Lung microvascular endothelial cell (primary cell): ENCODE measurements at places on chromosomes 16 and 17. TPM values are rescaled to one million over a fixed set of nuclear protein-coding genes. Genes with fewer than 3 reads are reported as not detected.
A peak's percentile ranks its signal among the peaks of the same experiment; 100 is the strongest.

DNA sequence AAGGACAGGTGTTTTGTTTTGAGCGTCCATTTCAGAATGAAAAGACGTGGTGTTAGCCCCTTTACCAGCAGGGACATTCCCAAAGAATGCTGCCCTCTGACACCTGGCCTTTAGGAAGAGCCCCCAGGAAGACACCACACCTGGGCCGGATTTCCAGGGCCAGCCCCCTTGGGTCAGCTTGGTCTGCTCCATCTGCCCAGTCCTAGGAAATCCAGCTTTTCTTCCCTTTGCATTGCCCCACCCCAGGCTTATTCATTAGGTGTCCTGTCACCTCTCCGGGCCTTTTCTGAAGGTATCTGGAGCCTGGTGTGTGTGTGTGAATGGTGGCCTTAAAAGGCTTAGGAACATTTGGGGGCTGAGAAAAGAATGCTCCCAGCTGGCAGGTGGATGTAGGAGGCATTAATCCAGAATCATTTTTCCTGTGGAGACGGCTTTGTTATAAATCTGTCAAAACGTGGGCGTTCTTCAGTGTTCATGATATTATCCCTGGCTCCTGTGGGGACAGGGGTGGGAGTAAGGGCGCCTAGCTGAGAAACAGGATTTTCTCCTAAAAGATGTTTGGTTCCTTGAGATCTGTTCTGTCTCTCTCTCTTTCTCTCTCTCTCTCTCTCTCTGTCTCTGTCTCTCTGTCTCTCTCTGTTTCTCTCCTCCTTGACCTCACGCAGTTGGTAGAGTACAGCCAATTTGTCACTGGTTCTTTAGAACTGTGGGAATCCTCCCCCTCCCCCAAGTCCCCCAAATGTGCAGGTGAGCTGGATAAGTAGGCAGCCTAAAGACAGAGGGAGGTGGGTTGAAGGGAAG, 84.0 kb downstream of the NTN1 start:
- DNase-seq, result no peak

- DNase-seq, result no peak
Observed at GRCh38 chr16:2235695-2236336, 428 bp upstream of the DNASE1L2 start.

DNA sequence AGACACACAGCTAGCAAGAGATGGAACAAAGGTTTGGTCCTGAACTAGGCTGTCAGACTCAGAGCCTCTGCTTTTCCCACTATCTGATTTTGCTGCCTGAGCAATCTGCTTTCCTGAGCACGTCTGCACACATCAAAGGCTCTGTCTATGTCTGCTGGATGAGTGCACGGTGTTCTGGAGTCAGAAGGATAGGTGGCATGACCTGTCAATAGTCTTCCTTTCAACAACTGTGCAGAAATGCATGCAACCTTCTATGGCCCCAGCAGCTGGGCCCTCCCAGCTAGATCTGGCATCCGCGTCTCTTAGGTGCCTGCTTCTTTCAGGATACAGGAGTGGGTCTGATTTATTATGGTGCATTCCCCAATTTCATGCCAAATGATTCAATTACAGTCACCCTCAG, 138.3 kb downstream of the UTP18 start:
- no peak for DNase-seq

BTBD17 gene
- total RNA-seq, result not detected in 2 replicates

VTN gene
- total RNA-seq, result under 0.01 TPM in 2 replicates

GRCh38 chr16:87133112-87133850, 183.9 kb downstream of the C16orf95 start:
- no peak for DNase-seq

GRCh38 chr16:70779361-70779760, 21.6 kb downstream of the VAC14 start:
- no peak for DNase-seq

- no peak for DNase-seq
Observed at GRCh38 chr17:50585346-50585745, 24.8 kb downstream of the CACNA1G start.

NLRC5 gene
- 7.3 and 14.2 TPM in 2 replicates for total RNA-seq

DNA sequence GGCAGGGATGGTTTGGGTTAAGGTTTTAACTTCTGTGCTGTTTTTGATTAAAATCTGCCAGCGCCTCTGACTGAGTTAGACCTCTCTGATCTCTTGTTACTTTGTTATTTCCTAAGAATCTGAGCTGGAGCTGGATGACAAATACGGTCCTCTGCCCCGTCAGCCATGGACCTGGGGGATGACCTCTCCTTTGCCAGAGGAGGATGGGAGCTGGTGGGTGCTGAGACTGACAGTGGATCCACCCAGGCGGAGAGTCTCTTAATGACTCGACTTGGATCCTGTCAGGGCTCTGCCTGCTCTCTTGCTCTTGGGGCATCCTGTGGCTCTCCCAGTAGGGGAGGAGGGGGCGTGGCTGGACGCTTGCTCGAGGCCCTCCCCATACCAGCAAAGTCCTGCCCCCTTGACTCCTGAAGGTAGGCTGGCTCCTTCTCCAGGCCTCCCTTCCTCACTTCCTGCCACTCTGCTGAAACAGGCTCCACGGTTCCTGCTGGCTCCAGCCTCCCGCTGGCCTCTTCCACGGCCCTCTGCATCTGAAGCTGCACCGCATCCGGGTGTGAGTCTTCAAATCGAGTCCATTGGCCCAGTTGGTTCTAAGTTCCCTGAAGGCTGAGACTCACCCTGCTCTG, 24.8 kb upstream of the MAP3K14 start:
- DNase-seq, result no peak

DNA sequence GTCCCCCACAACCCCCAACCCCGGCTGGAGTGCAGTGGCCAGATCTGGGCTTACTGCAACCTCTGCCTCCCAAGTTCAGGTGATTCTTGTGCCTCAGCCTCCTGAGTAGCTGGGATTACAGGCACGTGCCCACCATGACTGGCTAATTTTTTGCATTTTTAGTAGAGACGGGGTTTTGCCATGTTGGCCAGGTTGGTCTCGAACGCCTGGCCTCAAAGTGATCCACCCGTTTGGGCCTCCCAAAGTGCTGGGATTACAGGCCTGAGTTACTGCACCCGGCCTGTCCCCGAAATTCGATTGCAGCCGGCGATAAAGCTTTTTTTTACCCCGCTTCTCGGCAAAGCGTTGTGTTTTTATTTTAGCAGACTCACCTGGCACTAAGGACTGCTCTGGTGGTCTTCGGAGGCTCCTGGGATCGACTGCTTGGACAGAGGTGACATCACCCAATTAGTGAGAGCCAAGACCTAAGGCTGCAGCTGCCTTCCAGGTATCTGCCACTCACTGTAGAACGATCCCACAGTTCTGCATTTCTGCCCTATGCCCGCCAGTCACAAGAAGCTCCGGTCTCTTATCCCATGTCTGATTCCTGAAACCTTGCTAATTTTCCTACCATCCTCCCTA, 82.2 kb upstream of the ARL4D start:
- DNase-seq, result no peak

DNA sequence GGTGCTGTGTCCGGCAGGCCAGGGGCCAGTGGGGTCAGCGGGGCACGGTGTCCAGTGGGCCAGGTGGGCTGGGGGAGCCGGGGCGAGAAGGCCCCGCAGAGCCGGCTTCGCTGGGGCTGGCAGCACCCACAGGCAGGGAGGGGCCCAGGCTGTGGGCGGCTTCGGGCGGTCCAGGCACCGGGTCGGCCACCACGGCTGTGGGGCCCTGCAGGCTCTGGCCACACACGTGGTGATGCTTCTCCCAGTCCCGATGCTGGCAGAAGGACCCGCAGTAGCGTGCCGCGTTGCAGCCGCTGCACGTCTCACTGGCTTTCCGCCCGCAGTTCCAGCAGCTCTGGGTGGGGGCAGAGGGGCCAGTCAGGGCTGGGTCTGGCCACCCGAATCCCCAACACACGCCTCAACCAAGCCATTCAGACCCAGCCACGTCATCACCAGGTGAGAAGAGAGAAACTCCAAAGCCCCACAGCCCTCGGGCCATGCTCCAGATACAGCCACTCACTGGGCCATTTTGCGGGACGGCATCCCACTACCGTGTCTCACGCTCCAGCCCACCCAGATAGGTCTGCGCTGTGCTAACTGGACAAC, 10.6 kb upstream of the PABPN1L start:
- no peak for DNase-seq

DNA sequence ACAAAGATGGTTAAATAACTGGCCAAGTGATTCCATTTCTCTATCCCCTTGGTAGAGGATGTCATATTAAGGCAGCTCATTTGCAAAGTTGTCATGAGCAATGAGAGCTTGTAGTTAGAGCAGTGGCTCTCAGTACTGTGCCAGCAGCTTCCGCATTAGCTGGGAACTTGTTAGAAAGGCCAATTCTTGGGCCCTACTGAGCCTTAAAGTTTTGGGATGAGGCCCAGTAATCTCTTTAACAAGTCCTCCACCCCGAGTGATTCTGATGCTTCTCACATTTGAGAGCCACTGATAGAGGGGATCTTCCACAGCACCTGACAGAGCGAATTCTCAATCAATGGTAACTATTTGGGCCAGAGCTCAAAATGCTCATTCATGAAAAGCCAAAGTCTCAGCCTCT, 20.2 kb upstream of the CCL1 start:
- no peak for DNase-seq

PRR11 gene
- total RNA-seq, result 1.2 and 6.3 TPM in 2 replicates

GRCh38 chr17:63405741-63406261, 40.3 kb downstream of the CYB561 start:
- DNase-seq, result peak; percentile 74

DNA sequence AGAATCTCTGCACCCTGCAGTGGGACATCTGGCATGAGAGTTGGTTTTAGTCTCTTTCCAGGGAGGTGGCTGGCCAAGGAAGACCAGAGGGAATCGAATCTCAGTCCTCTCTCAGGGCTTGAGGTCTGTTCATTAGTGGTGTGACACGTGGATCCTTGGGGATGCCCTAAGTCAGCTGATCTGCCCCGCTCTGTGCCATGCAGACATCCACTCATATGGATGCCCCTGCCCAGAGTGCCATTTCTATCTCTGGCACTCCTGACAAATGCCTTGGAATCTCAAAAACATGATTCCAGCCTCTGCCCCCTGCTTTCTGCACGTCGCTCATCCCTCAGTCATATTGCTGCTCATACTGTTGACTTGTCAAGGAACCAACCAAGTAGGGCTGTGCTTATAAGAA, 38.8 kb downstream of the WSCD1 start:
- DNase-seq, result no peak

- DNase-seq, result peak; percentile 40
Observed at GRCh38 chr17:48002266-48002915, 31.5 kb downstream of the CDK5RAP3 start.

DNA sequence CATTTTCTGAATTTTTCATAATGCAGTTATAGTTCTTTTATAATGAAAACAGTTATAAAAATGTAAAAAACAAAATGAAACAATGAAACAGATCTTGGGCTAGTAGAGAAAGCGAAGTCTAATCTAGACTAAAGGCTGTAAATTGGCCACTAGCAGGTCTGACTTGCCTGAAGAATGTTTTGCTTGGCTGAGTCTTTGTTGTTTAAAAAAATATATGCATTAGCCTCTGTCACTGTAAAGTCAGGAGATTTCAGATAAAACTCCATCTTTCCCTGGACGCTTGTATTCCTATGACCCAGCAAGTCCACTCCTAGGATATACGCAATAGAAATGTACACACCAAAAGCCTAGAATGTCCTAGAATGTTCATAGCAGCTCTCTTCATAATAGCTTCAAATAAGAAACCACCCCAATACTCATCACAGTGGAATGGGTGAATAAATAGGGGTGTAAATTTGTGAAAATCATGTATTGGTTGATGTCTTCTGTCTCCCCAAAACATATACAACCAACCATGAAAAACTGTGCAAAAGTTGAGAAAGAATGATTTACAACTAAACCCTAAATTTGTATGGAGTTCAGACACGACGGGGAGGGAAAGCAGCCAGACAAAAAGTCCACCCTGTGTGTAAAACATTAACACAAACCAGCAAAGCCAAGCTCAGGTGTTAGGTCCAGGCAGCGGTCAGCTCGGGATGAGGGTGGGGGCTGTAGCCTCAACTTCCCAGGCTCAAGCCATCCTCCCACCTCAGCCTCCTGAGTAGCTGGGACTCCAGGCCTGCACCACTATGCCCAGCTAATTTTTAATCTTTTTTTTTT, 37.7 kb upstream of the MEAK7 start:
- DNase-seq, result peak; percentile 39
